ENCODE measurements at places on chromosomes 3 and 15.

DNA sequence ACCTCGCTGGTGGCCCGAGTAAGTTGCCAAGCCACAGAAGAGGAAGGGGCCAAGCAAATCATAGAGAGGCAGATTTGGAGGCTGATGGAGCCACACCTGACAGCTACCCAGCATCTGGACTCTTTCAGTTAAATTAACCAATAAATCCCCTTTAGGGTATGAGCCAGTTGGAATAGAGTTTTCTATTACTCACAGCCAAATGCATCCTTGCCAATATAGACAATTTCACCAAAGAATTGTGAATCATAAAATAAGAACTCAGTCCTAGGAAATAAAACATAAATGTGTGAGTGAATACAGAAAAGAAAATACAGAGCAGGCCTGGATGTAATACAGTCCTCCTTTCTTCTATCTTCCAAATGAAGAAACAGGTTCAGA is 161.6 kb upstream of the ANKRD28 start:
- DNase-seq = no peak

DNA sequence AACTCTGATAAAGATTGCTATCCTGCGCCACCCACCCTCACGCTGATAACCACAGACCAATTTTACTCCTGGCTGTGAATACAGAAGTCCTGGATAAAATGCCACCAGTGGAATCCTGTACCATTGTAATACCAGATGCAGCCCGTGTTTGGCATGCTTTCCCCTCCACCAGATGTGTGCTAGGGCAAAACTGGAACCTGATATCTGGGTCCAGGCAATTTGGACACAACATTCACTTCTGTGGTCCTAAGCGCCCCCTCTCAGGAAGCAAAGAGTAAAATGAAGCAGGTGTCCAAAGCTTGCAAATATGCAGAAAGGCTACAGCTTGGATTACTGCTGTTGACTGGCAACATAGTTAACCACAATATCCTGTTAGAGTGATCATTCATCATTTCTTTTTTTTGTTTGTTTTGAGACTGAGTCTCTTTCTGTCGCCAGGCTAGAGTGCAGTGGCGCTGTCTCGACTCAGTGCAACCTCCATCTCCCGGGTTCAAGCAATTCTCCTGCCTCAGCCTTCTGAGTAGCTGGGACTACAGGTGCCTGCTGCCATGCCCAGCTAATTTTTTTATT is 32.8 kb downstream of the LOXL1 start:
- no peak for DNase-seq

DNA sequence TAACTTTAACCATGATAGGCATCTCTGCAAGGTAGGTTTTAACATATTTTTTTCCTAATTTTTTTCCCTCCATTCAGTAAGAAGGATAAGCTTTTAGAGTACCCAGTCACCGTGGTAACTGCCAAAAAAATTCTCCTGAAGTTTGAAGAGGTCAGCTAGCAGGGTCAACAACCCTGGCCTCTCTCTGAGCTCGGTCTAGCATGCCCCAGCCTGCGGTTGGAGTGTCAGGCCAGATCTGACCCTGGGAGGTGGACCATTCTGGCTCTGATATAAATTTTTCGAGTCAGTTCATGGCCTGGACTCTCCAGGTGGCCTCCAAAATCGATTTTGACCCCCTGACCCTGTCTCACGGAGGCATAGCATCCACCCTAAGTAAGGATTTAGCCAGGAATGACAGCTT is 29.7 kb downstream of the SOX2 start:
- no peak for DNase-seq

GRCh38 chr3:177471733-177472480 is 274.6 kb upstream of the TBL1XR1 start:
- no peak for DNase-seq

GRCh38 chr3:24420224-24420623 is 74.4 kb downstream of the THRB start:
- no peak for DNase-seq

DNA sequence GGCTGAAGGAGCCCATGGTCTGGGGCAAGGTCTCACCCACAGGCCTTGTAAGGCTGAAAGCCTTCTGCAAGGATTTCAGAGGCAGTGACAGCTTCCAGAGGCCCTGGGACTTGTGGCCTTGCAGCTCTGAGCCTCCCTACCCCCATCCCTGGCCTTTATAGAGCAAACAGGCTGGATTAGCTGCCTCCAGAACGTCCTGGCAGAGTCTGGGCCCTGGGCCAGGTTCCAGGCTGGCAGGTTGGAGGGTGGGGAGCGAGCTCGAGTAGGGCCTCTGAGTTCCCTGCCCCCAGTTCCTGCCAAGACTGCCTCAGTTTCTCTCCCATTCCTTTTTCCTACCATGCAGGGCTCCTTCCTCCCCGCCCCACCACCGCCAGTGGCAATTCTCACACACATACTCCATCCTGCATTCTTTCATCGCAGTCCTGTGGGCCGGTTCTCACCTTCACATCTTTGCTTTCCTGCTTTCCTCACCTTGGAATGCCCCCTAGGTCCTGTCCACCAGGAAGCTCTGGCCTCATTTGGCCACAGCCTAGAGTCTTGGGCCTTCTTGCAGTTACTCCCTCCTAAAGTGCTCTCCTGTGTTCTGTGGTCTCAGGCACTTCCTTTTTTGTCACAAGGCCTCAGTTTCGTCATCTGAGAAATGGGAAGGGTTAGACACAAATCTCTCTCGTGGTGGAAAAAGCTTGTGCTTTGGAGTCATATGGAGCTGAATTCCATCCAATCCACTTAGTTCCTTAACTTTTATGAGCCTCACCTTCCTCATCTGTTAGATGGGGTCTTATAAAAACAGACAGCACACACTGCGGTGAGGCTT is 2.7 kb downstream of the LMAN1L start:
- no peak for DNase-seq

GRCh38 chr15:78072080-78072892 is 5.2 kb downstream of the TBC1D2B start:
- no peak for DNase-seq

Data from stimulated activated CD8-positive, alpha-beta memory T cell treated with anti-CD3 and anti-CD28 coated beads, Interleukin-12 subunit alpha, Interleukin-12 subunit beta, amount 100 ng/mL, for 4 hours (primary cell).